ENCODE measurements at places on chromosomes 1 and 21. TPM values are rescaled to one million over a fixed set of nuclear protein-coding genes. Genes with fewer than 3 reads are reported as not detected.

The TP53BP2 gene
- total RNA-seq, result 13.0 TPM

The GRHL3 gene
- 46.5 TPM for total RNA-seq

The LDLRAD2 gene
- not detected for total RNA-seq

The SYT14 gene
- total RNA-seq, result not detected

The TMEM125 gene
- 11.8 TPM for total RNA-seq
